ENCODE measurements at places on chromosomes 6 and 20. TPM values are rescaled to one million over a fixed set of nuclear protein-coding genes. Genes with fewer than 3 reads are reported as not detected.

NR2E1 gene
- total RNA-seq: not detected

PLCB1 gene
- total RNA-seq: 7.6 TPM

CTNNBL1 gene
- total RNA-seq: 28.9 TPM

BACH2 gene
- 0.35 TPM for total RNA-seq

CNKSR3 gene
- total RNA-seq: 5.0 TPM

CGAS gene
- total RNA-seq: 3.7 TPM

MYLIP gene
- 20.7 TPM for total RNA-seq

TP53TG5 gene
- 0.12 TPM for total RNA-seq

POLR3F gene
- total RNA-seq: 11.1 TPM

TUBB2B gene
- total RNA-seq: 4.1 TPM

CNR1 gene
- not detected for total RNA-seq
